ENCODE measurements at places on chromosomes 1 and 21. TPM values are rescaled to one million over a fixed set of nuclear protein-coding genes. Genes with fewer than 3 reads are reported as not detected.

The FAM3B gene
- 8.9 TPM for polyA plus RNA-seq

DNA sequence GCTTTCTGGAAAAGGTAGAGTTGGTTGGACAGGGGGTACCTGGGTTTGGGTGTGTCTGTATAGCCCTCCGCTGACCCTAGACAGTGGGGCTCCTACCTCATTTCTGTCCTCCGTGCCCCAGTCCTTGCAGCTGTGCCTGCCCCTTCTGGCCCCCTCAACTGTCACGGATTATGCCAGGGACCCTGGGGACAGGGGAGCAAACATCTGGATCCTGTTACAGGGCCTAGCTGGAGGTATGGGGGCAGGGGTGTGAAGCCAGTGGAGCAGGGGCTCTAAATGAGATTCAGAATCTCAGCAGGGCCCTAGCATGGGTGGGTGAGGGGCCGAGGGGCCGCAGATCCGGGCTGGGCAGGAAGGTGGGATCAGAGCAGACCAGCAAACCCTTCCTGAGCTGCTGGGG, 81.0 kb downstream of the TAS1R2 start:
- DNase-seq, result no peak

DNA sequence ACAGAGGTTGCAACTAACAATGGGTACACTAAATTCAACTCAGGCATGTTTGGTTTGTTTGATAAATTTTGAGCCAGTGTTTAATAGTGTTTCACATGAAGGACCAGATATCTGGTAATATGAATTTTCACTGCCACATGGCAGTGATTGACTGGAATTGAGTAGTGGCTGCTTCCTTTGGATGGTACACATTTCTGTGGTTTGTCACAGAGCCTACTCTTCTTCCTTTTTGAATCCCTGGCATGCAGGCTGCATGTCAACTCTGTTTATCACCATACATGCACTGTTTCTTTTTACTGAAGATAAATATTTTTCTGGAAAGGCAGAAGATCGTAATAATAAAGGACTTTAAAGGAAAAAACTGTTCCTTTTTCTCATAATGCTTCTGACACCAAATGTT, 35.5 kb downstream of the SDCCAG8 start:
- DNase-seq, result no peak

GRCh38 chr1:111399792-111400610, 27.5 kb downstream of the OVGP1 start:
- DNase-seq, result peak; percentile 41

DNA sequence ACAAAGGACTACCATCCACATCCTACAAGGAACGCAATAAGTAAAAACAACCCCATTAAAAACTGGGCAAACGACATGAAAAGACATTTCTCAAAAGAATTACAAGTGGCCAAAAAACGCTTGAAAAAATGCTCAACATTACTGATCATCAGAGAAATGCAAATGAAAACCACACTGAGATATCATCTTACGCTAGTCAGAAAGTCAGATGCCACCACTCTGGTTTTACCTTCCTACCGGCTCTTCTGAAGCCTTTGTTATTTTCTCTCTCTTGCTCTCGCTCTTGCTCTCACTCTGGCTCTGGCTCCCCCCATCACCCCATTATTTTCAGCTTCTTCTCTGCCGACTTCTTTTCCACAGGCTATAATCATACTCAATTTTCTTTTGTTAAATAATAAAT, 38.8 kb downstream of the VPS45 start:
- DNase-seq, result no peak

DNA sequence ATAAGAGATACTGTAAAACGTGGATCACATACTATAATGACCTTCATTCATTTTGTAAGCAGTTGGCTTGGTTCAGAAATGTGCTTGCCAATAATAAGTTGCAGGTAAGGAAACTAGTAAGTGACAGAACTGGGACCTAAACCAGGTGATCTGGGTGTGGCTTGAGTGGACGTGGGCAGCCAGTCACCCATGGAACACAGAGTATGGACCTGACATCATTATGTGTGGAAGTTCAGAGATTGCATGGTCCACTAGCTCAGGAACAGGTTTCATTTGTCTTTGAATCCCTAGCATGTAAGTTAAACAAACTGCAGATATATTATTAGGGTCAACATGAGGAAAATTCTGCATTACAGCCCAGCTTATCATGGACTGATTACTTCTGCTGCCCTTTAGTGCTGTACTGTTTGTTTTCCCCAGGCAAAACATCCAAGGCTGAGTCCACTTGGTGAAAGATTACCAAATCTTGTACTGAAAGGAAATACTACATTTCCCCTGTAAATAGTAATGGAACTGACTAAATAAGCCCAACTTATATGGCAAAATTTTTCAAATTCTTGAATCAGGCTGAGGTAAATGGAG, 327.3 kb upstream of the SGIP1 start:
- no peak for DNase-seq

GRCh38 chr1:183080406-183080805, 57.2 kb downstream of the LAMC1 start:
- DNase-seq, result no peak

GRCh38 chr1:99553301-99553700, 92.6 kb upstream of the PALMD start:
- DNase-seq, result no peak

GRCh38 chr1:17372955-17373354, 959 bp downstream of the PADI6 start:
- no peak for DNase-seq

DNA sequence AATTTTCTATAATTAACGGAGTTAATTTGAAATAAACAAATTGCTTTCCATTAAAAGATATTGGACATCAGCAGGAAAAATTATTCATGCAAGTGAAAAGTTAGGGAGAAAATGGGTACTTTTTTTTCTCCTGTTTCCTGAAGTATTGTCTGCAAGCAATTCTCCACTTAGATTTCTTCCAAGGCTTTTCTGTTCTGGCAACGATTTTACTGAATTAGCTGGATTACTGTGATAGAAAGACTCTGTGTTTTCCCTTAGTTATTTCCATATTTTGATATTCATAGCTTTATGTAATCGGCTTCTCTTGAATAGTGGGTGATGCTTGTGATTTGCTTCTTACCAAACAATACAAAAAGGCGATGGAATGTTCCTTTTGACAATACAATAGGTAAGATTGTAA, 1333.9 kb downstream of the AMY1C start:
- no peak for DNase-seq

The OR2T29 gene
- not detected for polyA plus RNA-seq

- DNase-seq, result no peak
Measured at GRCh38 chr1:90201467-90202358, 206.8 kb downstream of the ZNF326 start.

DNA sequence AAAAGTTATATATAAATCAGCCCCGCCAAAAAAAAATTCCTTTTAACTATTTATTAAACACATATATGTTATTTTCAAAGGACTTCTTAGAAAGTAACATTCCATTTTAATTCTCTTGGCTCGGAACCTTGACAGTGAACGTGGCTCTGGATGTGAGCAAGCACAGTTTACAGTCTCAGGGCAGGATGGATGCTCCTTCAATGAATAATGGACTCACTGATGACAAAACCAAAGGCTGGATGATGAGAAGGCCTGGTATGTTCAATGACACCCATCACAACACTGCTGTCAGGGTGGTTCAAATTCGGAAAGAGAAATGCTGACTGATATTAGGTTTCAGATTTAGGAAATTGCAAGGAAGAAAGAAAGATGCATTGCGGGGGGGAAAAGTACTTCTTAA, 148.8 kb downstream of the SIPA1L2 start:
- no peak for DNase-seq

DNA sequence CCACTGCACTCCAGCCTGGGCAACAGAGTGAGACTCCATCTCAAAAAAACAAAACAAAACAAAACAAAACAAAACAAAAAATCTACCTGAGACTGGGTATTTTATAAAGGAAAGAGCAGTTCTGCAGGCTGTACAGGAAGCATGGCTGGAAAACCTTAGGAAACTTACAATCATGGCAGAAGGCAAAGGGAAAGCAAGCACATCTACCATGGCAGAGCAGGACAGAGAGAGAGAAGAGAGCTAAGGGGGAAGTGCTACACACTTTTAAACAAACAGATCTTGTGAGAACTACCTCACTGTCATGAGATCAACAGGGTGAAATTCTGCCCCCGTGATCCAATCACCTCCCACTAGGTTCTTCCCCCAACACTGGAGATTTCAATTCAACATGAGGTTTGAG, 198.3 kb upstream of the SAMSN1 start:
- DNase-seq, result no peak

All from left lung (tissue), 14 donors.